ENCODE measurements at places on chromosomes 6 and 20. TPM values are rescaled to one million over a fixed set of nuclear protein-coding genes. Genes with fewer than 3 reads are reported as not detected.

MAPK13 gene
- 3.4 TPM for total RNA-seq

SNTA1 gene
- total RNA-seq, result 14.4 TPM

SEMG1 gene
- not detected for total RNA-seq

UBR2 gene
- total RNA-seq, result 46.6 TPM

SPAG4 gene
- total RNA-seq, result 1.9 TPM

WDR46 gene
- total RNA-seq, result 39.4 TPM

COL19A1 gene
- total RNA-seq, result 4.7 TPM

HSPA1L gene
- 3.1 TPM for total RNA-seq

OPRM1 gene
- 0.94 TPM for total RNA-seq

TRIM40 gene
- total RNA-seq, result not detected

PI3 gene
- not detected for total RNA-seq

FERMT1 gene
- total RNA-seq, result 2.8 TPM

CYP24A1 gene
- not detected for total RNA-seq

TNFRSF6B gene
- total RNA-seq, result 1.3 TPM

RIPOR2 gene
- 33.2 TPM for total RNA-seq

SASH1 gene
- total RNA-seq, result 27.2 TPM

VGLL2 gene
- not detected for total RNA-seq

SAMD3 gene
- total RNA-seq, result 15.3 TPM

SF3B5 gene
- 48.5 TPM for total RNA-seq

PRKN gene
- total RNA-seq, result 13.8 TPM

LY6G6D gene
- not detected for total RNA-seq

CRISP3 gene
- total RNA-seq, result not detected

ALDH5A1 gene
- 13.5 TPM for total RNA-seq

CLIC5 gene
- total RNA-seq, result 1.9 TPM

MAN1A1 gene
- 13.8 TPM for total RNA-seq

RIPPLY2 gene
- total RNA-seq, result 11.3 TPM

CSNK2A1 gene
- total RNA-seq, result 244 TPM

ZNF217 gene
- 6.3 TPM for total RNA-seq

PPP1R3G gene
- total RNA-seq, result 1.3 TPM

TMEM200A gene
- 25.0 TPM for total RNA-seq

PGK2 gene
- total RNA-seq, result not detected

All from parietal lobe (tissue), 2 donors.